Umbilical cord (tissue), 2 donors: ENCODE measurements at places on chromosomes 1 and 21. TPM values are rescaled to one million over a fixed set of nuclear protein-coding genes. Genes with fewer than 3 reads are reported as not detected.

Gene AQP10
- total RNA-seq, result not detected

- DNase-seq, result no peak
Measured at GRCh38 chr1:222054416-222054815, 312.5 kb upstream of the DUSP10 start.

Gene AGT
- total RNA-seq, result not detected

DNA sequence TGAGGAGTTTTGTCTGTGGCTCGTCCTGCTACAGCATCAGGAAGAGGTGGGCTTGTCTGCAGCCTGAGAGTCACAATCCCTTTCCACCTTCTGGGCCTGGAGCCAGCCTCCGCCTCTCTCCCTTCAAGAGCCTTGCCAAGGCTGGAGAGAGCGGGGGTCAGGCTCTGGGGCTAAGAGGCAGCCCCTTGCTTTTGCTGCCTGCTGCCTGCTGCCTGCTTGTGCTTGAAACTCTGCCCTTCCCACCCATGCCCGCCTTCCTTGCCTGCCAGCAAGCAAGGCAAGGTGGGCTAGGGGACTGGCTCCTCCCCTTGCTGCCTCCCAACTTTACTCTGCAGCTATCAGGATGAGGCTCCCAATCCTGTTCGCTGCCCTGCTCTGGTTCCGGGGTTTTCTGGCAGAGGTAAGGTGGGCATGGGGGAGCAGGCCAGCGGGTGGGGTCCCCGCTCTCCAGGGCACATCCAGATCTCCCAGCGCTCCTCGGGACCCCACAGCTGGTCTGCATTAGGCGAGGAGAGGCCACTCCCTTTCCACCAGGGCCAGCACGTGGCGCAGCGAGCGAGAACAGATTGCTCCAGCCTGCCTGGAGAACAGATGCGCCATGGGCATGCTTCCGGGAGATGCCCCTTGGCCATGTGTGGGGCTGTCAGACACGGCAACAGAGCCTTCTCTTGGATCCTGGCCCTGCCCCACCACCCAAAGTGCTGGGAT, 7.5 kb upstream of the PTPN7 start:
- peak; percentile 88 for DNase-seq

GRCh38 chr1:41914516-41914915, 4.2 kb downstream of the HIVEP3 start:
- no peak for DNase-seq

- no peak for DNase-seq
Measured at GRCh38 chr1:204676043-204676442, 9.5 kb downstream of the LRRN2 start.

GRCh38 chr21:15031790-15032357, 32.9 kb downstream of the NRIP1 start:
- no peak for DNase-seq

Gene CFHR4
- not detected for total RNA-seq

DNA sequence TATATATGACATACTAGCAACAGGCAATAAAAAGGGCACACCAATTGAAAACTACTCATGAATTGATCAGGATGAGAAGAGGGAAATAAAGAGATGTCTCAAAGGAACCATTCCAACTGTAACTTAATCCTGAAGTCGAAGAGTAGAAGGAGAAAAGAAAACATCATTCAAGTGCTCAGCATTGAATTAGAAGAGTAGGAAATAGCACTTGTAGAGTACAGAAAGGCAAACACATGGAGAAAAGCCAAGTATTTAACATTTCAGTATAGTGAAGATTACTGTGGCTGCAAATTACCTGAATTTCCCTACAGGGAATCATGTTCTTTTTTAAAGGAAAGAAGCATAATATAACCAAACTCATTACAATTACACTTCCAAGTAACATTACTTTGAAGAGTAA, 205.0 kb downstream of the KCTD3 start:
- no peak for DNase-seq

GRCh38 chr1:160522622-160523345, at the start of gene SLAMF6:
TSS of gene SLAMF6 (minus strand) at chr1:160523255. CDS start at chr1:160523192, 63 bp downstream.
- DNase-seq, result no peak

DNA sequence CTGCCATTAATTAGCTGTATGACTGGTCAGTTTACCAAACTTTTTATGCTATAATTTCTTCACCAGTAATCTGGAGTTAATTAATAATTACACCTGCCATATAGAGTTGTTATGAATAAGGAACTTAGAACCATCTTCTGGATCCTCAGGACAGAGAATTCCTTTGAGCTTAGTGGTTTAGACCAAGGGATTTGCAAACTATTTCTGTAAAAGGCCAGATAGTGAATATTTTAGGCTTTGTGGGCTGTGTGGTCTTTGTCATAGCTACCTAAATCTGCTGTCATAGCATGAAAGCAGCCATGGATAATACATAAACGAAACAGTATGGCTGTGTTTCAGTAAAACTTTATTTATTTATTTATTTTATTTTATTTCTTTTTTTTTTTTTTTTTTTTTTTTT, 9.0 kb downstream of the TIMM17A start:
- DNase-seq, result peak; percentile 82

DNA sequence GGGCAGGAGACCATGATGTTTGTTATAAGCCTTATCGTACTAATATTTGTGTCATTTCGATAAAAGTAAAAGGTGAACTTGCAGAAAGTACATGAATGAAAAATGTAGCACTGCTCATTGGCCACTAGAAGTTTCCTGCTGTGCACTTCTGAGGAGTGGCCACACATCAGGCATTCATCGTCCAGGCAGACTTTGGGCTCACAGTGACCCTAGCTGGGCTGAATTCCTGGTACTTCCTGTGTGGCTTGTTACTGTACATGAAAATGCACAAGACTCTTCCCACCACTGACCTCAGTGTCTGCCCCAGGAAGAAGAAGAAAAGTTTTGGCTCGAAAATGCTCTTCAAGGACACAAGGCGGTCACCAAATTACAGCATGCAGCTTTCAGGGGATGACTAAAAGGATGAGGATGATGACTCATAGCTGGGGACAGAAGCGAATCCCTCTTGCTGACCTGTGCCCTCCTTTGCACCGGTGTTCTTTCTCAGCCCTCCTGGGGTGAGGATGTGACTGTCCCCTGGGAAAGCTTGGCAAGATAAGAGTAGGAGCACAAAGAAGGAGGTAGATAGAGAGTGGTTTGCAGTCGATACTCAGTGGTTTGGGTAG, 252.4 kb upstream of the KAZN start:
- no peak for DNase-seq

- DNase-seq, result no peak
Measured at GRCh38 chr1:175630076-175630475, 113.3 kb downstream of the TNR start.
